Activated CD4-positive, alpha-beta T cell treated with anti-CD3 and anti-CD28 coated beads for 4 hours (primary cell): ENCODE measurements at places on chromosomes 2 and 18.

GRCh38 chr2:37871456-37872191 lies 53.5 kb upstream of the RMDN2 start:
- DNase-seq, result peak; percentile 38

DNA sequence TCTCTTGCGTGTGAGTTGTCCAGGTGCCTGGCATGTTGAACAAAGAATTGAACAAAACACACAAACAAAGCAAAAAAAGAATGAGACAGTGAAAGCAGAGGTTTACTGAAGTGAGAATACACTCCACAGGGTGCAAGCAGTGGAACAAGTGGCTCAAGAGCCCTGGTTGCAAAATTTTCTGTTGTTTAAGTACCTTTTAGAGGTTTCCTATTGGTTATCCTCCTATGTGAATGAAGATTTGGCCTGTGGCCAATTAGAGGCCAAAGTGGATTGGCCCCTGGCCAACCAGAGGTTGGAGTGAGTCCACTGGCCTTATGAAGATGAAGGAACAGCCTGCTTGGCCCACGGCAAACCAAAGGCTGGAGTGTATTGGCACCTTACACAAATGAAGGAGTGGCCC lies 1188.5 kb upstream of the NRXN1 start:
- no peak for DNase-seq

DNA sequence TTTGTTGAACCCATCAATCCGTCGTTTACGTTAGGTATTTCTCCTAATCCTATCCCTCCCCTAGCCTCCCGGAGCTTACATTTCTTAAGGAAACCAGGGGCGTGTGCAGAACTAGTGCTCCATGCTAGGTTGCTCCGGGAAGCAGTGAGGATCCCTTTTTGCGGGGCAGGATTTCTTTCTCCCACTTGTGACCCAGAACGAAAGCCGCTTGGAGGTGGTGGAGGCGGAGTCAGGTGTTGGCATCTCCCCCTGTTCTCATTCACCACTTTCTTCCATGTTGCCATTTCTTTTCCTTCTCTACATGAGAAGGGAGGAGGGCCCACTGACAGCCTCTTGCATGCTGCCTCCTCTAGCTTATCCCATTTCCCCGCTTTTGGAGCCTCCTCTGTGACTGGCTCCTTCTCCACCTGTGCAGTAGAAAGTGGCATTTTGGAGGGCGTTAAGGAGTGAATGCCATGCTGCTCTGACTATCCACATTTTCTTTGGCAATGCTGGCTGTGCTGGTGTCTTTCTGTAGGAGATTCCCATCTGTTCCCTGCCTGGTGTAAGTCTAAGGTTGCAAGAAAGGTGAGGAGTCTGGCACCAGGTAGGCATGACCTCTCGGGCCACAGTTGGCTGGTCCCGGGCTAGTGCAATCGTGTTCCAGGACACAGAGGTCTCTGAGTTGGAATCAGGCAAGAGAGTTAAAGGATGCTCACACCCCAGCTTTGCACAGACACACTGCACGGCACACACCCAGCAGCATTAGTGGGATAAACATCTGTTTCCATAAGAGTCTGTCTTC lies 89.5 kb downstream of the ACKR3 start:
- no peak for DNase-seq

DNA sequence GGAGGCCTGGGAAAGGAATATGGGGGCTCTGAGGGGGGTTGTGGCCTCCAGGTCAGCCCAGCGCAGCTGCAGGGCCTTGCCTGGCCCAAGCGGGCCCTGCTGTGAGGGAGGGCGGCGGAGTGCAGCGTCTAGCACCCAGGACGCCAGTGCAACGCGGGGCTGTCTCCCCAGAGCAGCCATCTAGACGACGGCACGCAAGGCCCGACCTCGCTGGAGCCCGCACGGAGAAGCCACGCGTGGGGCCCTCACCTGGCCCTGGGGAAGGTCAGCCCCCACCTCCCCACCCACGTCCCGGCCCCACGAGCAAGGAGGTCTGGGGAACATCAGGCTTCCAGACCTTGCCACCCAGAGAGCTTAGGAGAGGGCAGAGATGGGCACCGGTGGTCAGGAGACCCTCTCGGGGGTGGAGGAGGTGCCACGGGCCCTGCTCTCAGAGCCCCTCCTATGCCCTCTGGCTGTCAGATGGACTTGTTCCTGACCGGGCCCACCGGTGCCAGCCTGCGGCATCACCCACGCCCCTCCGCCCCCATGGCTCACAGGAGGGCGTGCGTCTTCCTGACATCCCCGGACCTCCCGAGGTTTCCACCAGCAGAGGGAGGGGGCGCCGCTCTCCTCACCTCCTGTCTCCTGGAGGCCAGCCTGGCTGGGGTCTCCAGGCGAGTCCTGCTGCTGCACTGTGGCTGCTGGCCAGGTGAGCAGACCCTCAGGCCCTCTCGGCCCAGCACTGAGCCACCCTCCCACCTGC lies 17.0 kb downstream of the GPR35 start:
- DNase-seq, result no peak

DNA sequence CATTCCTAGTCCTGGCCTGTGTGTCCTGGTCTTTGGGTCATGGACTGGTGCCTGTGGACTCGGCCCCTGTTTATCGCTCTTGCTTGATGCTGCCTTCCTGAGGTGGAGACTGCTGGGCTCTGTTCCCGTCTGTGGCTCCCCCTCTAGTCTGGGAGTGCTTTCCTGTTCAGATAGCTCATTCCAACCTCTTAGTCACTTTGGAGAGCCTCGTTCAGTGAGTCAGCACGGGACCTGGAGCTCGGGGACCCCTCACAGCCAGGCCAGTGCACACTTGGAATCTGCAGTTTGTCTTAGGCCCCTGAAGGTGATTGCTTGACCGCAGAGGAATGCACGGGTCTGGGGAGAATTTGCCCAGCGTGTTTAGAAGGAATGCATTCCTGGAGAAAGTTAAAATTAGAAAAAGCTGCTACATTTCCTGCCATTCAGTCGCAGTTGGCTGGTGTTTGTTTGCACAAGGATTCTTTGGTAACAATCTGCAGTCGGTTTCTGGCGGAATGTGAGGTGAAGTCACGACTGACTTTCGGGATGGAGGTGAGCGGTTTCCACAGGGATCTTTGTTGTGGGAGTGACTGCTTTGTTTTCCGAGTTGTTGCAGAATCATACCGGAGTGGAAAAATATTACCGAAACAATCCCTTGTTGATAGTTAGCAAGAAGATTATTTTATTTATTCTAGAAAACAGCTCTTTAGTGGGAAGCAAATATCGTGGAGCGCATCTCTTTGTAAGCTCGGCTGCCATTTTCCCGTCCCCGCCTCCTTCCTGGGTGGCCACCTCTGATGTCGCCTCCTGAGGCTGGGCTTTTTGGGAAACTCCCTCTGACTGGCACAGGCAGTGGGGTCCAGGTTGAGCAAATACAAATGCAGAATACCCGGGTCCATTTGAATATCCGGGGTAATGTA lies 29.6 kb downstream of the SH3BP4 start:
- no peak for DNase-seq
